Nucleus accumbens (tissue), 56 donors: ENCODE measurements at places on chromosomes 6 and 20.

- DNase-seq = no peak
Measured at GRCh38 chr20:57530327-57530981, 5.5 kb upstream of the CTCFL start.

DNA sequence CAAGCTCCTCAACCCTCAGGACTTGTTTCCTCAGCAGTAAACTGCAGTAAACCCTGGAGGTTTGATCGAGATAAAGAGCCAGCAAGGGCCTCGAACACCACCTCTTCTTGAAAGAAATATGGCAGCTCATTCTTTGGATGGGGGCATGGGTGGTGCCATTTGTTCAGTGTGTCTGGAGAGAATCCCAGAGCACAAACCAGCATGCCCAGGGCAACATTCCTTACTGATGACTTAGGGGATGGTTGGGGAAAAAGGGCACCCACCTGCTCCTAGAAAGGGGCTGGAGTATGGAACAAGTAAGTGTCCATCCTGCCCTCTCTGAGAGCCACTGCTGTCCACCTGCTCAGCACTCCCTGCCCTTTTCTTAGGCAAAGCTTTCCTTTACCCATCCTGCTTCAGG is 31.3 kb upstream of the ZFAND3 start:
- DNase-seq = no peak

DNA sequence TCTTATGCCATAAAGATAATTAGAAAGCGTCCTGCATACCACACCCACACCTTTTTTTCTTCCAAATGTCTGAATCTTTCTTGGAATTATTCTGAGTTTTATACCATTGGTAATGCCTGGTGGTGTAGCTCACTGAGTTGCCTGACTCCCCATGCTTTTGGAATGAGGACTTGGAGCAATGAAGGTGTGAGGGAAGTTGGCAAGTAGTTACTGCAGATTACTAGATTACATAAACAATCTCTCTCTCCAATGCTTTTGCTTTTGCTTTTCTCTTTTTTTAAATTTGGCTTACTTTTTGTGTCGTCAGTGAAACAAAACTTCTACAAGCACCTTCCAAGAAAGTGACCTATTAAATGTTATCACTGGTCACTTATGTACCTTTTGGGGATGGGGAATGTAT is 406.1 kb upstream of the SOX4 start:
- no peak for DNase-seq

DNA sequence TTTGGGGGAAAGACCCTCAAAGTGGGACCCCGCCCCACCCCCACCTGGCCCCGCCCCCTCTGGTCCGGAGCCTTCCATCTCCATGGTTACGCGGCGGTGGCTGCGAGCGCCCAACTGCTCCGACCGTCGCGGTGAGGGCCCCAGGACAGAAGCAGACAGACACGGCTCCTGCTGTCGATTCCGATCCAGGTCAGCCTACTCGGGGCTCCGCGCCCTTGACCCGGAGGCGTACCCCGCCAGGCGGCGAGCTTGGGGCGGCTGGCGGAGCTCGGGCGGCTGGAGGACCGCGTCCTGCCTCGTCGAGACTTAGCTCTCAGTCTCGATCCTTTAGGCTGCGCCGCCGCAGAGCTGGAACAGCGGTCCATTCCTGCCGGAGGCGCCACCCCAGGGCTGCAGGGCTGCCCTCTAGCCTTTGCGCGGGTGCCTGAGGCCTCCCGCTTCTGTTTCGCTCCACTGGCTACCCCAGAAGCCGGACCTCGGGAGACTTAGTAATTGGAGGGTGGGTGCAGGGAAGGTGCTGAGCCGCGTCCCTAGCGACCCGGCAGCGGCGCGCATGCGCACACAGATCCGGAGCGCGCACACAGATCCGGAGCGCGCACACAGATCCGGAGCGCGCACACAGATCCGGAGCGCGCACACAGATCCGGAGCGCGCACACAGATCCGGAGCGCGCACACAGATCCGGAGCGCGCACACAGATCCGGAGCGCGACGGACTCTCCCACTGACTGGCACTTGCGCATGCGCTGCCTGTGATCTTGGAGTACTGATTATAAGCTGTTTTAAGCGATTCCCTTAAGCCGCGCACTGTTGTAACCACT is at the start of gene CFAP206:
TSS of gene CFAP206 (plus strand) at position 72 of the 820 bp plus-strand sequence. CDS start 1,868 bp downstream, outside the sequence.
- DNase-seq = peak; percentile 71

DNA sequence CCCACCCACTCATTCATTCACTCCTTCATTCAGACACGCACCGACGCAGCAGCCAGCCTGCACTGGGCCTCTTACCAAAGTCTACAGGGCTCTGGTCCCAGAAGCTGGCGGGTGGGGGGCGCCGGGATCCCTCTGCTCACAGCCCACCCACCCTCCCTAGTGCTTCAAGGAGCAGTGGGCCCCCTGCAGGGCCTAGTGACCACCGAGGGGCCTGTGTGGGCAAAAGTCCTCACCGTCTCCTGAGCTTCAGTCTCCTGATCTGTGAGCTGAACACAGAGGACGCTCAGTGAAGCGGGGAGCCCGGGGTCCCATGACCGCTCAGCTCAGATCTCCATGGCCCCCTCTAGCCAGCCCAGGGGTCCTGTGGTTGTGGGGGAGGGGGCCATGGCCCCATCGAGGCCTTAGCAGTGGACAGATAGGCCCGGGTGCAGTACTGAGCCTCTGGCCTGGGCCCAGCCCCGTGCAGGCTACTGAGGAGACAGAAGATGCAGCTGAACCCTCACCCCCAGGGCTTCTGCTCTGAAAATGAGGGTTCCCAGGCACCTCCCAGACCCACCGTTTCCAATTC is 33.4 kb upstream of the MRGBP start:
- DNase-seq = no peak

- no peak for DNase-seq
Measured at GRCh38 chr6:25138233-25138933, 140.8 kb upstream of the CARMIL1 start.

DNA sequence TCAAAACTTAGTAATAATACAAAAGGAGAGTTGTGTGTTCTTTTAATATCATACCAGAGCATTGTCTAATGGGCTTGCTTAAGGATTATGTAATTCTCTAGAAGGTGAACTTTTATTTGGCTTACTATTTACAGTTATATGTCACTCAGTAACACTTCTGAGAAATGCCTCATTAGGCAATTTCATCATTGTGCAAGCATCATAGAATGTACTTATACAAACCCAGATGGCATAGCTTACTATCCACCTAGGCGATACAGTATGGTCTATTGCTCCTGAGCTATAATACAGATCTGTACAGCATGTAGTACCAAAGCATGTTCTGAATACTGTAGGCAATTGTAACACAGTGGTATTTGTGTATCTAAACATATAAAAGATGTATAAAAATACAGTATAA is 340.1 kb downstream of the PHF3 start:
- DNase-seq = no peak

DNA sequence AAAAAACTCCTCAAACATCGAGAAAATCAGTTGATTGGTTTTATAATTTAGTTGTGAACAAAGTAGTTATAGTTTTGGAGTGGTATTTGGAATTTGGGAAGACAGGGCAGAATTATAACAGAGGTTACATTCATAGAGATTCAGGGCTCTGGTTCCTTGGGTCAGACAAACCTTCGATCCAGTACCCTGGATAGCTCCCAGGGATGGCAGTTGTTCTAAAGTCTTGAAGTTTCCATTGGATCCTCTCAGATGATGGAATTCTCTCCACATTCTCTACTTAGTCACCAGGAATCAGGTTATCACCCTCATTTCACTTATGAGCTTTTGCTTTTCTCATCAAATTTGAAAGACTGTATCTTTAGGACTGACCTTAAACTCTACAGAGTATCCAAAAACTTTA is 285.1 kb downstream of the CENPW start:
- DNase-seq = no peak

GRCh38 chr6:168851460-168852375 is 401.9 kb downstream of the THBS2 start:
- no peak for DNase-seq

GRCh38 chr6:161830866-161831616 is 557.2 kb upstream of the AGPAT4 start:
- no peak for DNase-seq

DNA sequence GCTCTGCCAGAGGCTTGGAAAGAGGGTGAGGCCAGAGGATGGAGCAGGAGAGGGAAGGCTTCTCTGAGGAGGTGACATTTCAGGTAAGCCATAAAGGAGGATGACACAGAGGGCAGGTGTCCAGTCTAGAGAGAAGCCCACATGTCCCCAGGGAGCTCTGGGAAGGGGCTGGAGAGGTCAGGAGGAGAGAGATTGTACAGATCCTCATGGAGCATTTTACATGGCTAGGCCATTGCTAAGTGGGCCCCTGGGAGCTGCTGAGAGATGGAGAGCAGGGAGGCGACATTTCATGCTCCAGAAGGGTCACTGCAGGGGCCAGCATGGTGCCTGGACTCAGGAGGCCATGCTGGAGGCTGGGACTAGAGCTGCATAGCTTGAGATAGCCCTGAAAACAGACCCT is 124.5 kb downstream of the TOX2 start:
- no peak for DNase-seq

GRCh38 chr20:17896193-17896723 is 72.3 kb downstream of the SNX5 start:
- DNase-seq = no peak

DNA sequence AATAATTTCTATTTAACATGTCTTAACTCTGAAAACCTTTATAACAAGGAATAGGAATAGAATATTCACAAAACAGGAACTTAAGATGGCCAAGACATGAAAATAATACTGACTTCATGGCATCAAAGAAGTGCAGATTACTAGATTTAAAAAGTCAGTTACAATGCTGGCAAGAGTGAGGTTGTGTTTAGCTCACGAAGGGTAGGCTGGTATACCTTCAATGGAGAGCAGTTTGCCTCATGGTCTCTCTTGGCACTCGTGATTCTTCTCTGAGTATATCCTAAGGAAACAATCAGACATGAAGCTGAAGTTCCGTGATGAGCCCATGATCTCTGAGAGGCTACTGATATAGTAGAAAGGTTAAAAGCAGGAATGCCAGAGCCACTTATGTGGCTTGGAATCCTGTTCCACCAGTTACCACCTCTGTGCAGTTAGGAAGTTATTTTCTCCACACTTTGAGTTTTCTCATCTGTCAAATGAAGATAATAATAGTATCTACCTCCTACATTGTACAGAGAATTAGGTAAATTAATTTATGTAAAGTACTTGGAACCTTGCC is 7.2 kb downstream of the NCOA7 start:
- no peak for DNase-seq

DNA sequence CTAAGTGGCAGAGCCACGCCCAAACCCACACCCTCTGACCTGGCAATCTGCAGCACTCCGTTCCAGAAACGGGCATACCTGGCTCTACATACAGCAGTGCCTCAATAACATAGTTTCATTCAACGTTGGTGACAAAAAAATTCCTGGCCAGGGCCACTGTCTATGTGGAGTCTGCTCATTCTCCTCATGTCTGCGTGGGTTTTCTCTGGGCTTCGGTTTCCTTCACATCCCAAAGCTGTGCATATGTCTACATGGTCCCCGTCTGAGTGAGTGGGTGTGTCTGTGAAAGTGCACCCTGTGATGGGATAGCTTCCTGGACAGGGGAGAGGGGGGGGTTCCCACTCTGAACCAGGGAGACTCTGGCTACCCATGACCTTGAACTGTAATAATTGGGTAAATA is 2.1 kb downstream of the KIAA0319 start:
- no peak for DNase-seq

DNA sequence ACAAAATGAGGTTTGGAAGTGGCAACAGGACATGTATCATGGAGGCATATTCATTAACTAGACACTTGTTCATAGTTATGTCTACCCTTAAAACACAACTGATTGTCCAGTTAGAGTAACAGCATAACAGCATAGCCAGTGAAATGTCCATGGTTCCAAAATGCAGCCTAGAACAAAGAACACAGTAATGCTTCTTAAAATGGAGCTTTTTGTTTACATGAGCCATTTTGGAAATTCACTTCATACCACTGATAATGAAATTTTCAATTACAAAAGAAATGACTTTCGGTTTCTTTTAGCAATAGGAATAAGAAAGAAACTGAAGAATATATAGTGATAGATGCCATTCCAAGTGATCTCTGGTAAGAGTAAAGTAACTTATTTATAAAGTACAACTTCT is 111.1 kb upstream of the DST start:
- no peak for DNase-seq

GRCh38 chr6:79536585-79536953 is 661 bp downstream of the LCA5 start:
- peak; percentile 33 for DNase-seq

GRCh38 chr20:32436142-32436861 is 78.2 kb downstream of the ASXL1 start:
- no peak for DNase-seq

GRCh38 chr6:37698264-37699137 is 818 bp upstream of the MDGA1 start:
- DNase-seq = no peak

GRCh38 chr20:6178537-6178936 is 55.7 kb upstream of the FERMT1 start:
- no peak for DNase-seq

DNA sequence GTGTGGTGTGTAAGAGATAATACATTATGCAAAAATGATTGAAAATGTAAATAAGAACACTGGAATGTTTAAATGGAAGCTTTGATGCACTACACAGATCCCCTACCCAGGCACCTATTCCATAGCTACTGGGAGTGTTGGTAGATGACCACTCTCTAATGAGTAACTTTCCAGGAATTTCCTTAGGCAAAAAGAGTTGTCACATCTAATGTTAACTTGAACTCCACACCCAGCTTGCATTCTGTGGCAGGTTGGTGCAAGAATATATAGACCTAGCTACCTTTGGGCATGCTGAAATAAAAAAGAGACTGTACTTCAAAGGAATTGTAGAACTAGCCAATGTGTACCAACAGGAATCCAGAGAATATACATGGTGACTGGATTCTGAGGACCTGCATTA is 1254.2 kb upstream of the EYS start:
- no peak for DNase-seq

- no peak for DNase-seq
Measured at GRCh38 chr20:20664795-20665589, 47.5 kb downstream of the RALGAPA2 start.

- DNase-seq = no peak
Measured at GRCh38 chr6:137387096-137387764, 107.0 kb downstream of the OLIG3 start.

GRCh38 chr20:63220696-63221399 is 4.9 kb upstream of the YTHDF1 start:
- no peak for DNase-seq
